ENCODE measurements at places on chromosomes 3 and 15.

- DNase-seq, result peak; percentile 76
Observed at GRCh38 chr15:78049691-78050440, 27.6 kb downstream of the TBC1D2B start.

DNA sequence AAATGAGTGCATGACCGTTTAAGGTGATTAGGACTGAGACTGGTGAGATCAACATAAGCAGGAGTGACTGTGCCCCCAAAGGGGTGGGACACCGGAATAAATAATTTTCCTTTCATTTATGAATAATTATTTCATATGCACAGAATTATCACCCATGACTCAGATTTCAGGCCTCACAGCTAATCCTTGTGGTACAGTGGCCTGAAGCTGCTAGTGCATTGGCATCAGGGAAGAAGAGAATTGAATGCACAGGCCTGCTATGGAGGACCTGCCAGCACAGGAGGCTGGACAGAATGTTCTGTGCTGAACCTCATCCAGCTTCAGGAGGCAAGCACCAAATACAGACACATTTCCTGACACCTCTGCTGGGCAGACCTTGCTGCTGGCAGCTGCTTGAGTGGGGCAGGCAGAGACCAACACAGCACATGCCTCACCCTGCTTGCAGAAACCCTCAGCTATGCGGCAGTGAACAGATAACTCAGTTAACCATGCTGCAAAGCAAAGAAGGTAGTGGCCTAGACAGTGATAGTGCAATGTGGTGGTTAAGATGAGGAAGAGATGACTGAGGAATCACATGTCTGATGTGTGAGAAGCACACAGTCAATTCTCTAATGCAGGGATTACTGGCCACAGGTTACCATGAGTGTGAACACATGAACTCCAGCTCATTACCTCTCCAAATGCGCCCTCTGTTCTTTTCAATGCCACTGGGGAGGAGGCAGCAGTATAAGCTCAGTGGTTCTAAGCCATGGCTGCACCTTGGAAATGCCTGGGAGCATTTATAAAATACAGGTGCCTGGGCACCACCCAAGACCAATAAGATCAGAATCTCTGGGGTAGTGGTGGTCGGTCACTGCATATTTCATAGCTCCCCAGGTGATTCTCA lies 68.1 kb upstream of the SCN5A start:
- DNase-seq, result no peak

GRCh38 chr15:72117486-72118016 lies 399 bp downstream of the MYO9A start:
- DNase-seq, result peak; percentile 57

- no peak for DNase-seq
Observed at GRCh38 chr3:156547637-156548036, 7.3 kb downstream of the SSR3 start.

Data from HS-5 (cell line).